ENCODE measurements at places on chromosomes 13 and 19.

GRCh38 chr13:33782631-33783030 is 35.3 kb upstream of the RFC3 start:
- DNase-seq, result no peak

- DNase-seq, result no peak
Measured at GRCh38 chr13:35489050-35489449, 12.6 kb upstream of the MAB21L1 start.

DNA sequence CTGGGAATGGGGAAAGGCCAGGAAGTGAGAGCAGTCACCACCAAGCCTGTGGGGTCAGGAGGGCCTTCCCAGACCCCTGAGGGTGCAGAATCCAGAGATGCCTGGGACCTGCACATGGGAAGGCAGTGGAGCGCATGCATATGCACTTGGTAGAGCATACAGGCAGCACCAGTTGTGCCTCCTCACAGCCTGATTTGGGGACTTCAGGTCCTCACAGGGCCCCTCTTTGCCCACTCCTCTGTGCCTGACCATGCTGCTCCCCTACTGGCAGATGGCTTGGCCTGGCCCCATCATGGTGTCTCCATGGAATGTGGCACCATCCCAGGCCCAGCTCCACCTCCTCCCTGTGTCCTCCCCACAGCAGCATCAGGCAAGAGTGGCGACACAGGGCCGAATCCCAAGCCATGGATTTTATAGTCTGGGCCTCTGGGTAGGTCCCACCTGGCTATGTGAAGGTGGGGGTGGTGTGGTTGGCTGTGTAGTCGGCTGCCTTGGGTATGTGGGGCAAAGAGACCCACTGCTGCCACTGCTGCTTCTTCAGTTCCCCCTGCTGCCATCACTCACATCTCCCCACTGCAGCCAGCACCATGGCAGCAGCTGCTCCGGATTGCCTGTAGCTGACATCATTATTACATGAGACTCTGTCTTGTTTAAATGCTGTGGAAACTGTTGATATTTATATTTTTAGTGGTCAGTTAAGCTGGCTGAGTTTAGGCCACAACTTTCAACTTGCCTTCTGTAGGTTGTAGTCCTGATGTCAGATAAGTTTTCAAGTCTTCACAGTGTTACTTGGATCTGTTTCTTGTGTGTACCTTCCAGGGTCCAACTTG is 247.0 kb downstream of the GPC6 start:
- DNase-seq, result no peak

- DNase-seq, result peak; percentile 75
Measured at GRCh38 chr19:7434391-7434790, 54.4 kb downstream of the PEX11G start.

GRCh38 chr13:65763811-65764210 is 1466.3 kb downstream of the PCDH9 start:
- no peak for DNase-seq

GRCh38 chr13:113400621-113401451 is 36.9 kb upstream of the GRTP1 start:
- no peak for DNase-seq

- DNase-seq, result no peak
Measured at GRCh38 chr19:31096935-31097545, 252.2 kb downstream of the TSHZ3 start.

- no peak for DNase-seq
Measured at GRCh38 chr13:102693776-102694175, 1.1 kb downstream of the METTL21C start.

DNA sequence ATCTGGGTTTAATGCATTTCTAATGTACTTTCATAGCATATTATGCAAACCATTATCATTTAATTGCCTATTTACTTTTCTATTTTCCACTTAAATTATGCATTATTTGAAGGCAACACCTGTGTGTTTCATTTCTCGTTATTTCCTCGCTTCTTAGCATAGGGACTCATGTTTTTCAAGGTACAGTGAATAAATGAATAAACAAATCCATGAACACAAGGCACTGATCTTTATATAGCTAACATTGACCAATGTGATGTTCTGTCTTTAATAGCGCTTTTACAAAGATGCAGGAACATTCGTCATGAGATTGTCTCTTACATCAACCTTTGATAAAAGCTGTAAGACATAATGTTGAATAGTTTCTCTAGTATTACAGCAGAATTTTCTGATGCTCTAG is 121.2 kb downstream of the B3GLCT start:
- no peak for DNase-seq

- DNase-seq, result no peak
Measured at GRCh38 chr19:3769494-3769893, 2.5 kb downstream of the RAX2 start.

DNA sequence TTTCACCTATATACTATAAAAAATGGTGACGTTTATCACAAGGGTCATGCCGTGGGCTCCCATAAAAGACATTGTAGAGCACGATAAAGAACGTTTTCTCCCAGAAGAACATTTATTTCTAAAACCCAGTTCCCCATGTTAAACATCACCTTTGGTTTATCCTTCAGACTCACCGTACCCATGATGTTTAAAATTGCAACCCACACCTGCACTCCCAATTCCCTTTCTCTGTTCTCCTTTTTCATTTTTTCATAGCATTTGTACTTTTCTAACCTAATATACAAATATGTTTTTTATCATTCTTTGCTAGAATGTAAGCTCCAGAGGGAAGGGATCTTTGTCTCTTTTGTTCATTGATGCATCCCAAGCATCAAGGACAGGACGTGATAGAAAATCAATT is 2.0 kb downstream of the RCBTB2 start:
- DNase-seq, result no peak

DNA sequence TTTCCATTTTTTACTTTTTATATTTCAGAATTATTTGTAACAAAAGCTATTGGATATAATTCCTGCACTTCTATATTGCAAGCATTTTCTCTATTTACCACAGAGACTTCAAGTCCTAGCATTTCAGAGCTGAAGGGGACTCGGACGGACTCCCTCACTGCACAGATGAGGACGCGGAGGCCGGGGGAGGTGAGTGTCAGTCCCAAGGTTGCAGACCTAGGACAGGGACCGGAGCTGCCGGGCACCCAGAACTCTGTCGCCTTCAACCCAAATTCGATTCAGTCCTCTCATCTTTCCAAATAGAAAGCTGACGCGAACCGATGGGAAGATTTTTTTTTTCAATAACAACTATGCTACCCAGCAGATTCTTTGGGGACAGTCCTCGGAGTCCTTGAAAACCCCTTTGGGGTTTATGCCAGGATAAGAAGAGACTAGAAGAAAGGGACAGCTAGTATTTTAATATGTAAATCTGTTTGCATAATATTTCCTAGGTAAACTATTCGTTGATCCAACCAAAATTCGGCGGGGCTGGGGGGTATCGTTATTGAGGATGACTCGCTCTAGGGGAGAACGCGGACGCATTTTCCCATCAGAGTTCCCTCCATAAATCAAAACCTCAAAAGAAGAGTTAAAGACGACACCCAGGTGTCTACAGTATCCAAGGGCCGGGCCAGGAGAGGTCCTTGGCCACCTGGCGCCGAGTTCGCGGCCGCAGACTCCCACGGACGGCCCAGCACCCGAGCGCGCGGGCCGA is 803 bp downstream of the FLT3 start:
- DNase-seq, result no peak

GRCh38 chr19:18677156-18677555 is 6.3 kb upstream of the CRTC1 start:
- no peak for DNase-seq

DNA sequence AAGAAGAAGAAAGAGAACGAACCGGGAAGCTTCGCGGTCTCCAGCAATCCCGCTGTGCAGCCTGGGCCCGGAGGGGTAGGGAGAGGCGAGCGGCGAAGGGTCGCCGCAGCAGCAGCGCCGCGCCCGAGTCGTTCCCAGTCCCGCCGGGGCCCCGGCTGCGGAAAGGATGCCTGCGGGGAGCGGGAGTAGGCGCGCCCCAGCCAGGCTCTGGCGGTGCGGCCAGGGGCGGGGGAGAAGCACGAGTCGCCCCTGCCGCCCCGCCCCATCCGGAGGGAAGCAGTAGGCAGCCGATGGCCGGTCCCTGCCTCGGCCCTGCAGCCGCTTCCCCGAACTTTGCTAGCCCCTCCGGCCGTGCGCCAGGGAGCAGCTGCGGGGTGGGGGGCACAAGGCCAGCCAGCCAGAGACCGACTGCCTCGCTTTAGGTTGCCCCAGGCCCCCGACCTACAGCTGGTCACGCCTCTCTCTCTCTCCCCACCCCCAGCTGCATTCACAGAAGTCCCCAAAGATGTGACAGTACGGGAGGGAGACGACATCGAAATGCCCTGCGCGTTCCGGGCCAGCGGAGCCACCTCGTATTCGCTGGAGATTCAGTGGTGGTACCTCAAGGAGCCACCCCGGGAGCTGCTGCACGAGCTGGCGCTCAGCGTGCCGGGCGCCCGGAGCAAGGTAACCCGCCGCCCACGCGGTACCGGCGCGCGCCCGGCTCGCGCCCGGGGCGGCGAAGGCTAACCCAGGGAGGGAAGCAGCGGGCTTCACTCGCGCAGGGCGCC is 1.1 kb downstream of the VSTM2B start:
- no peak for DNase-seq

DNA sequence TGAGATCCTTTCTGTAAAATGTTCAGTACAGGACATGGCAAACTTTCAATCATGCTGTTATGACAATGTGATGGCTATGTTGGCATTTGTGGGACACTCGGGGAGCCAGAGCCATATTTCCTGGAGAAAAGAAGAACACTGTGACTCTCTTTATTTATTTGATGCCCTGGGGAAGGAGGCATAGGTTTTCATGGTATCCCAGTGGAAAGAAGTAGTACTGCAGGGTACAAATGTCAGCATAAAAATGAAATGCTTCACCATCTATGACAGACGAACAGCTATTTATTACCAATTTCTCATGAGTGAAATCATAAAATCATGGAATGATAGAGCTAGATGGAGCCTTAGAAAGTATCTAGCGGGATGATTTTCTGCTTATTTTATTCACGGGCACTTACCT is 217.1 kb downstream of the COL4A1 start:
- DNase-seq, result no peak

GRCh38 chr19:53771144-53771543 is 53.0 kb downstream of the NLRP12 start:
- no peak for DNase-seq

- peak; percentile 74 for DNase-seq
Measured at GRCh38 chr13:112346173-112346898, 29.8 kb upstream of the SPACA7 start.
